ENCODE measurements at places on chromosomes 5 and 9.

DNA sequence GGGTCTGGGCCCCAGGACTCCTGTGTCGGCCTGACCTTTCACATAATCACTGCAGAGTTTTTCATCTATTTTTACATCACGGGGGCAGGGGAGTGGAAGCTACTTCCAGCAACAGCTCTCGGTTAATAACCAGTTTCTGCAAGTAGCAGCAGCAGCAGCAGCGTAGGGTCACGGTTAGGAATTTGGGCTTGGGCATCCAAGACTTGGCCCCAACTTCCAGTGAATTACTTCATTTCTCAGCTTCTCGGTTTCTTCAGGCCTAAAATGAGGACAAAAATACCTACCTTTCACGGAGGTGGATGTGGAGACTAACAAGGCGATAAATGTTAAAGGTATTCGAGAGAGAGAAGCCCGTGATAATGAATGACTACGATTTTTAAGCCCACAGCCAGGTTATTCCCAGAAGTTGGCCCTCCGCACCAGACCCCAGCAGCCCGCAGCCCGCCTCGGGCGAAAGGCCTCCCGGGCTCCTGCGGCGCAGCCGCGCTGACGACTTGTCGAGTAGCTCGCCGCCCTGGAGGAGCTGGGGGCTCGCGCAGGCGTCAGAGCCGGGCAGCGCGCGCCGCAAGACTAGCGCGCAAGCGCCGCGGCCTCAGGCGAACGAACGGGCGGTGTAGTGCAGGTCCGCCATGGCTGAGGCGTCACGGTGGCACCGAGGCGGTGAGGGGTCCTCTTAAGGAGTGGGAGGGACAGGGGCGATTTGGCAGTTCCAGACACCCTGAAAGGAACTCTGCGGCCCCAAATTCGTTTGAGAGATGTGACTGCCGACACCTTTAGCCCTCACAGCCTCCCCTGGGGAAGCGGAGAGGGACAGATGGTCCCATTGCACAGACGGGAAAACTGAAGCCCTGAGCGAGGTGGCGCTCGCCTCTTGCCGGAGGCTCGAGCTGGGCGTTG, at the start of gene PKD2L2:
Gene PKD2L2 (plus strand): TSS at position 595 of the 897 bp plus-strand sequence. CDS start 35 bp downstream, at position 630.
- DNase-seq = peak; percentile 73

- DNase-seq = no peak
These were observed 134.2 kb upstream of the C6 start for GRCh38 chr5:41347569-41347968.

- no peak for DNase-seq
These were observed 15.2 kb downstream of the NACC2 start for GRCh38 chr9:136079916-136080246.

GRCh38 chr5:157651623-157652376, 438 bp downstream of the SOX30 start:
- DNase-seq = no peak

GRCh38 chr5:121160591-121160990, 691.1 kb upstream of the FTMT start:
- DNase-seq = no peak

GRCh38 chr9:72211047-72211446, 61.8 kb downstream of the GDA start:
- no peak for DNase-seq

DNA sequence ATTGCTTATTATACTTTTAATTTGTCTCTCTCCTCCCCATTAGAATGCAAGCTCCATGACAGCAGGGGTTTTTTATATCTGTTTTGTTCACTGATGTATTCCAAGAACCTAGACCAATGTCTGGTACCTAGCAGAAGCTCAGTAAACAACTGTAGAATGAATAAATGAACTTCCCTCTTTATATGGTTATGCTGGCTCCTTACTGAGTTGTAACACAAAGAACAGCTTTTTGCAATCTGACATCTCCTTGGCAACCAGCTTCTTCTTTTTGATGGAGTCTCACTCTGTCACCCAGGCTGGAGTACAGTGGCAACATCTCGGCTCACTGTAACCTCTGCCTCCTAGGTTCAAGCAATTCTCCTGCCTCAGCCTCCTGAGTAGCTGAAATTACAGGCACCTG, 13.6 kb downstream of the TRMO start:
- no peak for DNase-seq

GRCh38 chr5:82820961-82821845, 256.0 kb downstream of the TMEM167A start:
- DNase-seq = peak; percentile 64

- no peak for DNase-seq
These were observed 218.6 kb downstream of the TMEM38B start for GRCh38 chr9:105912863-105913516.

DNA sequence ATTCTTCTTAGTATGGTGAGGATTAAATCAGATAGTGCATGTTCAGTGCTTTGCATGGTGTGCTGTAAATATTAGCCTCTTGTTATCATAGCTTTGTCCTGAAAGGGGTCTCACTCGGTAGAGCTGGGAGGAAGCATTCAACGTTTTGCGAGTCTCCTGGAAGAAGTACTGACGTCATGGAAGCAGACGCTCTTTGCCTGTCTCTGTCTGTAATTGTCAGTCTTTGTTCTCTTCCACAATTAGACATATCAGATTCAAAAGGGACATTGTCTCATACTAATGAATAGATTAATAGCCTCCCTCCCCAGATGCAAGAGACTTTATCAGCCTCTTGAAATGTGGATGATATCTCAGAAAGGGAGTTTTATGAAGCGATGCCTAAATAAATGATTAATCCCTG, 91.8 kb upstream of the CXCL14 start:
- no peak for DNase-seq

GRCh38 chr5:14779975-14780374, 91.6 kb downstream of the ANKH start:
- DNase-seq = no peak

- no peak for DNase-seq
These were observed 64.8 kb upstream of the ADCY2 start for GRCh38 chr5:7331131-7331530.

DNA sequence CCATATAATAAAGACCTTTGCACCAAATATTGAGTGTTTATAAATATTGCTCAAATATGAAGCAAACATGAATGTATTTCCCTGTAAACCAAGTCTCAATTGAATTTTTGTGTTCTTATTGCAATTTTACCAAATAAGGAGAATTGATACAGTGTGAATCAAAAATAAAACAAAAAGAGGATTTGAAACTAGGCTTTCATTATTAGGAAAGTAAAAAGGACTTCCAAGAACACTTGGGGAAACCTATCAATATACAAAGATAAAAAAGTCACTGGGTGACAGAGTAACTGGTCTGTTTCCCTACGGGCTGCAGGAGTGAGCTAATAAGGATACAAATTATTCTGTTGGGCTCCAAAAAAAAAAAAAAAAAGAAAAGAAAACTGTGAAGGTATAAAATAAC, 44.8 kb upstream of the SNX2 start:
- DNase-seq = no peak

- DNase-seq = peak; percentile 11
These were observed 479.9 kb downstream of the KDM4C start for GRCh38 chr9:7237473-7238246.

- DNase-seq = no peak
These were observed 40.8 kb upstream of the RNF130 start for GRCh38 chr5:180112181-180112861.

GRCh38 chr9:18061856-18062255, 412.1 kb upstream of the ADAMTSL1 start:
- DNase-seq = no peak

- no peak for DNase-seq
These were observed 80.4 kb upstream of the OSMR start for GRCh38 chr5:38765399-38765861.

DNA sequence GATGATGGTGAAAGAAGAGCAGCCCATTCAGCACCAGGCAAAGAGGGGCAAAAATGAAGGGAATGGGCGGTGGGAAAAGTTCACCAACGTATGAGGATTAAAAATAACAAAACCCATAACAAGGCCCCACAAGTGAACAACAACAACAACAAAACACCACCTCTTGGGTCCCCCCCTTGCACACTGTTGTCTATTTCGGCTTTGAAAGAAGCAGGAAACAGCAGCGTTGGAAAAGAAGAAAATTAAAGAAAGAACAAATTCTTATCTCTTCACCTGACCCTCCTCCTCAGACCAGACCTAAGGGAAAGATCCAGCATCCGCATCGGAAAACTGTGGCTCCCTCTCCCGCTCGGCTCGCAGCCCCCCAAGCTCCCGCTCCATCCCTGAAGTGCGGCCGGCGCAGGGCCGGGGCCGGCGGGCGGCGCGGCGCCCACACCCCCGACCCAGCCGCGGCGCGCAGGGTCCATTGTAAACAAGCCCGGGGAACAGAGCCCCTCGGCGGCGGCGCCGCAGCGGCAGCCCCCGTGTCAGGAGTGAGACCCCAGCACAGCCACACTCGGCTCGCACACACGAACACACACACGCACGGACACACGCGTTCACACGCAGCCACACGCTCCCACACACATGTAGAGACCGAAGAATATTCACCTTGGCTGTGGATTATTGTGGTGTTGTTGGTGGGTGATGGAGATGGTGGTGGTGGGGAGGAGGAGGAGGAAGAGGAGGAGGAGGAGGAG, 535 bp downstream of the RFX3 start:
- DNase-seq = no peak

DNA sequence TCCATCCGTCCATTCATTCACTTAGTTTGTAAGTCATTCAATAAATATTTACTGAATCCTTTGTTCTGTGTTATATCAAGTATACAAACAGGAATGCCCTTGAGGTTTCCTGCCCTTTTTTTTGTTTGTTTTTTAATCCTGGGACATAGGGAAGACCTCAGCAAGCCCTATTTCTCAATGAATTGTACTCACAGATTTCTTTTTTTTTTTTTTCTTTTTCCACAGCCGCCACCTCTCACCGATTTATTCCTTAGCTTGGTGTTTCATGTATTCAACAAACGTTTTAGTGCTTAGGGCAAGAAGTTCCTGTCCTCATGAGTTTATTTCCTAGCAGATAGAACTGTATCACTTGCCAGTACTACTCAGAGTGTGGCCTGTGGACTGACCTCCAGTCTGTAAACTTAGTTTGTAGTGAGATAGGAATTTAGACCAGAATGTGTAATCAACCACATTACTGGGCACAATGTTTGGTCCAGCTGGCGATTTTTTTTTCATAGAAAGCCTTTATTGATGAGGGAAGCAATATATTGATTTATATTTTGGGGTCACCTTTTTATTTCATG, 35.4 kb upstream of the C5orf47 start:
- DNase-seq = no peak

GRCh38 chr5:57316798-57317327, 143.0 kb downstream of the GPBP1 start:
- DNase-seq = no peak

GRCh38 chr9:92480986-92481633, 1.2 kb downstream of the ASPN start:
- DNase-seq = no peak

DNA sequence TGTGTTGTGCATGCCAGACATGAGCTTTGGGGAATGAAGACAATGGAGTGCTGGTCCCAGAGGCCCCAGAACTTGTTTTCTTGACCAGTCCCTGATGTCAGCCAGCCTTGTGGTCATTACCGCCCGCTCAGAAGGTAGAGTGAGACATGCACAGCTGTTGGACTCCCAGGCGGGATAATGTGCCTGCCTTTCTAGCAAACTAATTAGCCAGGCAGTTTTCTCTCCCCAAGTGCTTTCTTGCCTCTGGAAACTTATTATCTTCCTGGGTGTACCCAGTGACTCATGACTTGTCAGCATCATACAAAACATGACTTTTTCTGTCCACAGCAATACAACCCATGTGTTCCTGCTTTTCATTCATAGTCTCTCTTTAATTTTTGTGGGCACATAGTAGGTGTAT, 131.1 kb downstream of the RMI1 start:
- DNase-seq = no peak

DNA sequence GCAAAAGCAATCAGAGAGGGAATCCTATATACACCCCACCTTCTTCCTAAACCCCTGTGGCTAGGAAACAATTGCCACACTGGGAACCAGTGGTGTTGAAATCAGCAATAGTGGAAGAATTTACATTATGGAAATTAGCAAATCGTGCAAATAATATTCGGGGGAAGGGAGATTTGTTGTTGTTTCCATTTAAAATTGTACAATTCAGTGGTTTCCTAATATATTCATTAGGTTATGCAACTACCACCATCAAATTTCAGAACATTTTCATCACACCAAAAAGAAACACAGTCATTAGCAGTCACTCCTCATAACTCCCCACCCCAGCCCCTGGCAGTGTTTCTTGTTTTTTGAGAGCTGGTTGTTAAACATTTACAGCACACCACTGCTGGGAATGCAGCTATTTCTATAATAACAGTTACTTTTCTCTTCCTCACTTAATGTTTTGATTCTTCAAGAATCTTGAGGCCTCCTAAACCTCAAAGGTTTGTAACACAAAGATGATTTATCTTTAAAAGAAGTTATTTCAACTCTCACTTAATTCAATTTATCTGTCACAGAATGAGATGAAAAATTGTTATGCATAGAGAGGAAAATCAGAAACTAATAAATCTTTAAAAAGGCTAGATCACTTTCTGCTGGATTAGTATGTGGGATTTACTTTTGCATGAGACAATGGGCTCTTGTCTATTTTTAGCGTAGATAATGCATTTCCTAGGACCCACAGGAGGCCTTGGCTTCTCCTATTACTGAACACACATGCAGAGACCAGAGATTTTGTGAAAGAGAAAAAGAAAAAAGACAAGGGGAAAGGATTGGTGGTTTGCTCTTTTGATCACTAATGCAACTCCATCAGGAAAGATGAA, 91.8 kb upstream of the DAPK1 start:
- no peak for DNase-seq

DNA sequence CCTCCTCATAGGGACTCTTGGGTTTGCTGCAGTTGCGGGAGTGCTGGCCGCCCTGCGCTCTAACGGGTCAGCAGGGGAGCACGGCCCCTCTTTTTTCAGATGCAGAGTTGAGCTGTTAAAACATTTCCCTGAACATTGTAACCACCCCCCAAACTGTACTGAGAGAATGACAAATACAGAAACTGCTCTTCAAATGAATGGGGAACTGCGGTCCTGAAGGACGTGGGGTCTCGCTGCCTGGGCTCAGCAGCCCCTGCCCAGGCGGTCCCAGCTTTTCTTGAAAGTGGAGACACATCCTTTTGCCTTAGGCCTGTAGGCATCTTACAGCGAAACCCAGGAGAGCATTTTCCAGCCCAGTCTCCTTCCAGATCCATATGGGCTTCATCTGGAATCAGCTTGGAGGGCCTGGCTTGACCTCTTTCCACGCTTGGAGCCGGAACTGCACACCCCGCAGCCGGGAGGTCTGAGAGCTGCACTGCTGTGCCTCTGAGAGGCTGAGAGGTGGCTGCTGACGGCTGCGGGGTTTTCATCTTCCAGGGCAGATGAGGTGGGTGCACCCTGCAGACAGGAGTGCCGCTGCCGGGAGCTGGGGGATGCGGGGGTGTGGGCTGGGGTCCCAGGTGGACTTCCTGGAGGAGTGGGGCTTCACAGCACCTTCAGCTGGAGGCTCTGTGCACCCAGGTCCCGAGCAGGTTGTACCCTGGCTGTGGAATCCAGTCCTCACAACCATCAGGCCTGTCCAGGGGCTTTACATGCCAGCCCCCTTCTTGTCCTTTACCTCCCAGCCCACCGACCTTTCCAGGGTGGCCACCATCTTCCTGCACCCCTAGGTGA, 1.2 kb upstream of the AGPAT2 start:
- no peak for DNase-seq

GRCh38 chr9:34891386-34891785, 66.7 kb upstream of the PHF24 start:
- DNase-seq = no peak
